H1 (cell line): ENCODE measurements at places on chromosomes 4 and X.

GRCh38 chr4:173490817-173491528 is 39.1 kb downstream of the HAND2 start:
- no peak for DNase-seq

DNA sequence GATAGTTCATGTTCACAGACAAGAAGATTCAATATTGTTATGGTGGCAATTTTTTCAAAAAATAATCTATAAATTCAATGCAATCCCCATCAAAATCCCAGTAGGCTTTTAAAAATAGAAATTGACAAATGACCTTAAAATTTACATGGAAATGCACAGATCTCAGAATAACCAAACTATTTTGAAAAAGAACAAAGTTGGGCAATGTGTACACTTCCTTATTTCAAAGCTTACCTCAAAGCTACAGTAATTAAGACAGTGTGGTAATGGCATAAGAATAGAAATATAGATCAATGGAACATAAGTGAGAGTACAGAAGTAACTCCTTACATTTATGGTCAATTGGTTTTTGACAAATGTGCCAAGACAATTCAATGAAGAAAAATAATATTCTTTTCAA is 39.0 kb downstream of the FRMD7 start:
- DNase-seq: no peak

DNA sequence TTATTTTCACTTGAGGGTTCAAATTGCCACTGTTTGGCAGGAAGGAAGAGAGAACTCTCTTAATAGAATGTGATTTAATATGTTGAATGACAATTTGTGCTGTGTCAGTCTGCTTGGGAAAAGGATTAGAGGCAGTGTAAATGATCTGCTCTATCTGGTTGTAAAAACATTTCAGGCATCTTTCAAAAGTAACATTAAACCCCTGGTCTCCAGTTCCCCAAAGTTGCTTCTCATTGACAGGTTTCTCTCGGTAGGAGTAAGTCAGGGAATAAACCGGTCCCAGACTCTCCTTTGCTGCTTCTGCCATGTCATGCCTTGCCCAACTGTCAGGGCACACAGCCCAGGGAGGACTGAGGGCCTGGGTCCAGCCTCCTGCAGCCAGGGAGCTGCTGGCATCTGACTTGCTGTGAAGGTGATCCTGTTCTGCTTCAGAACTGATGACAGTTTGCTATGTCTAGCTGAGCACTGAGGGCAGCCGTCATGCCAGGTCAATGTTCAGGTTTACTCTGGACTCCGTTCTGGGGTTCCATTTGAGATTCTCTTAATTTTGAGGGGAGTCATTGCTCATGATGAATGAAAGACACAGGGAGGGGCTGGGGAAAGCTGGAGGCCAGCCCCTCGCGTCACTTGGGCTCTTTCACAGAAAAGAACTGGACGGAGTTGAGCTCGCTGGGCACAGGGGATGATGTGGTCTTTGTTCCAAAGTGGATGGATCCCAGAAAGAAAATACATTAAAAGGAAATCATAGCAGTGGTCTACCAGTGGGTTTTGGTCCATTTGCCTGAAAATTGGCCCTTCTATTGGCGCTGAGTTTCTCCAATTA is 312.4 kb downstream of the ARHGAP10 start:
- no peak for DNase-seq

- no peak for DNase-seq
Measured at GRCh38 chr4:26753617-26754016, 107.0 kb upstream of the STIM2 start.

DNA sequence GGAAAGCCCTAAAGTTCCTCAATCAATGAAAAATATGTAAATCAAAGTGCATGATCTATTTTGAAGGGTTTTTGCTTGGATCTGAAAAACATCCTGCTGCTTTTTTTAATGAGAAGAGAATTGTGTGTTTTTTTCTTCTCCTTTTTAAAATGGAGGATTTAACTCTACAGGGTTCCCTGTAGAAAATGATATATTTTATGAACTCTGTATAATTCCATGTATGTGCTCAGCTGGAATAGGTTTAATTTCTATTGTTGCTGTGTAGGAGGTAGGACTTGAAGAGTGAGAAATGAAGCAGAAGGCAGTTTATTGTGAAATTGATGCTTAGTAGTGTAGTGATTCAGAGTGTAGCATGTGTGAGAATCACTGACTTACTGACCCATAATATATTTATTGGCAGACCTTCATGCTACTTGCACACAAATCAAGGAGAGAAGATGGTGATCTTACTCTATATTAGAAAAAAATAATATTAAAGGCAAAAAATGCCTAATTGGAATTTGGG is 286.8 kb upstream of the FSTL5 start:
- DNase-seq: no peak

DNA sequence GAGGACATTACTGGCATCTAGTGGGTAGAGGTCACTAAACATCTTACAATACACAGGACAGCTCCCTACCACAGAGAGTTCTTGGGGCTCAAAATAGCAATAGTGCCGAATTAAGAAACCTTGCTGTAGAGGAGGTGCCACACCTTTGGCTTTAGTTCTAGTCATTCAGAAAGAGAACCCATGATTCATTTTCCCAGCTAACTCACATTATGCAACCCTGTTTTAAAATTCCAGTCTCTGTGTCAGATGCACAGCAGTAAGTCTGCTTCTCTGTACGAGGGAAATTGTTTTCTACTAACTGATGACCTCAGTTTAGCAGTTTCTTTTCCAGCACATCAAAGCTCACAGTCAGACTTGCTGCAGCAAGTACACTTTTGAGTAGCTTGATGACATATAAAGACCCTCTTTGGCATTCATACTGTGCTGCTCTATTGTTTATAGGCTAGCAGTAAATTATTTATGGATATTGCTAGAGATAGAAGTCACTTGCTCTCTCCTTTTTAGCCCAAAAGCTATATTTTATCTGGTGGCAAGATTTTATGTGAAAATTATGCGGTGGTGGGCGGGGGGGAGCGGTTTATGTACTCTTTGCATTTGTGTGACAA is 487.8 kb upstream of the MAGEB18 start:
- no peak for DNase-seq

DNA sequence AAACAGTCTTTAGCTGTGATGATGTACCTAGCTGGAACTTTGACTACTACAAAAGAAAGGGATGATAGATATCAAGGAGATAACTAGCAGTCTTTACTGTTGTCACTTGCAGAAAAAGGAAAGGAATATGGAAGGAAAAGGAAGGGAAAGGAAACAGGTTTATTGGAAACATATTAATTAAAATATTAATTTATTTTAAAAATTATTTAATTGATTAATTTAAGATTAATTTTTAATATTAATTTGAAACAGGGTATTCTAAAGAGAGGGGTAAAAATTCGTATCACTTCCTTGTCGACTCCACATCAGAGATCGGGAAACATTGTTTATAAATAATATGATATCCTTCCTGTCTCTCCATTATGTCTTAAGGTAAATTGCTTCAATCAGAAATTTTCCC is 186.5 kb upstream of the IL15 start:
- no peak for DNase-seq

DNA sequence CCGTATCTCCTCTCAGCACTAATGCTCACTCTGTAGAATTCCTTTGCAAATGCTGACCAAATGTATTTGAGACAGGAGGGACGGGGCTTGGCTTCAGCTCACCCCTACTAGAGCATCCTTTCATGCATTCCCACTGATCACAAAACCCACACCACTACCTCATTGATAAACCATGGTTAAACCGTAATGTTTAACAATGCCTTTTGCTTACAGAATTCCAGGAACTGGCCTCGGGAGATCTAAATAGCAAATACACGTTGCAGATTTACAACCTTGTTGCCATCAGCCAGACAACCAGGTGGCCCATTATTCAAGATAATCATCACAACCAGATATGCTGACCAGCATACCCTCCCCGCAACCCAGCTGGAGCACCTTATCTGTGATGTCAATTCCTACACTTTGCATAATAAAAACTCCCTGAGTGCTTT is 391.9 kb downstream of the KCTD8 start:
- DNase-seq: peak; percentile 57

- peak; percentile 62 for DNase-seq
Measured at GRCh38 chrX:108437349-108438109, 693 bp downstream of the COL4A6 start.

GRCh38 chr4:101259876-101260275 is 87.5 kb downstream of the PPP3CA start:
- DNase-seq: no peak

DNA sequence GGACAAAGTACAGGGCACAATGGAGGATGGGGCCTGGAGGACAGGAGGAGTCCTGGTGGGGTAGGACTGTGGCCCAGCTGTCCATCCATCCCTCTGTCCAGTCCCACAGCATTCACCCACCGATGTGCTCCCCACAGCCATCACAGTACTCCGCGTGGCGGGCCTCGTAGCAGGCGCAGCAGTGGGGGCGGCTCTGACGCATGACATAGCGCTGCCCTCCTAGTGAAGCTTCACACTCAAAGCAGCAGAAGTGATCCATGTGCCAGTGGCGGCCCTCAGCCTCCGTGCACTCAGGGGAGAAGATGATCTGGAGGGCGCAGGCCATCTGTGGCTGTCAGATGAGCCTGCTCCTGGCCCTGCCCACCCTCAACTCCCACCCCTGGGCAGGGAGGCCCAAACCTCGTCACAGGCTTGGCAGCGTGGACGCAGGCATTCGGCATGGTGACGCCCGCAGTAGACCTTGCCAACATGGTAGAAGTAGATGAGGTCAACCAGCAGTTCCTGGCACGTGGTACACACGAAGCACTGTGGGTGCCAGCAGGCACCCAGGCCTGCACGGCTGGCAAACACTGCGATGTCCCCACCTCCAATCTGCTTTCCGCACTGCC is 6.3 kb downstream of the PLP2 start:
- DNase-seq: no peak

DNA sequence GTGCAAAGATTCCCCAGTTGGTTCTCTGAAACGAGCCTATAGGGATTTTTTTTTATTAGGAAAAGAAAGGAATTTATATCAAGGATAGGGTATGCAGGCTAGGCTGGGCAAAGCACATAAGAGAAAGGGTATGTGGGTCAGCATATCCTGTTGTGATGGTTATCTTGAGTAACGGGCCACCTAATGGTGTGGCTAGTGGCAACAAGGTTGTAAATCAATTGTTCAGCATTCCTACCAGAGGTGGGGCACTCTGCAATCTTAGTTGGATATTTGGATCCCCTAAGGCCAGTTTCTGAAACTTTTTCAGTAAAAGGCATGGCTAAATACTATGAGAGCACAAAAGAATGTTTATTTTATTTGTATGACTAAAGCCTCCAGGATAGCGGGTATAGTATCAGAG is 42.7 kb downstream of the DCAF12L1 start:
- DNase-seq: no peak

DNA sequence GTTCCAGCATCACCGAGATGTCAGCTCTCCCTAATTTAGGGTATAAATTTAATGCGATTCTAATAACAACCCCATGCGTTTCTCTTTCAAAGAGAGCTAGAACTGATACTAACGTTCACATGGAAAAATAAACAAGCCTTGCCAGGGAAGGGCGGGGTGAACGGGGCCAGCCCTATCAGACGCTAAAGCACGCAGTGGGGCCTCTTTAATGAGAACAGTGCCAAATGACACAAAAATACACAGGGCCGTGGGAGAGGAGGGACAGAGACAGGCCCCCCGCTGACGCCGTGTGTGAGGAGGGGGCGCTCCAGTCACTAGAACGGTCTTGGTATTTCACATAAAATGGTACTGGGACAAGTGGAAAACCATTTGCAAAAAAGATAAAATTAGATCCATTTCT is 21.3 kb upstream of the ADRA2C start:
- DNase-seq: no peak

GRCh38 chrX:13198056-13198761 is 121.6 kb downstream of the ATXN3L start:
- DNase-seq: no peak
